Stimulated activated CD4-positive, alpha-beta T cell treated with anti-CD3 and anti-CD28 coated beads, TNF-alpha, amount 100 ng/mL, for 48 hours (primary cell): ENCODE measurements at places on chromosomes 16 and 17.
A peak's percentile ranks its signal among the peaks of the same experiment; 100 is the strongest.

GRCh38 chr17:51154176-51154575 is 817 bp downstream of the NME1 start:
- no peak for DNase-seq

- no peak for DNase-seq
These were observed 4.2 kb downstream of the SMPD3 start for GRCh38 chr16:68444056-68444657.

DNA sequence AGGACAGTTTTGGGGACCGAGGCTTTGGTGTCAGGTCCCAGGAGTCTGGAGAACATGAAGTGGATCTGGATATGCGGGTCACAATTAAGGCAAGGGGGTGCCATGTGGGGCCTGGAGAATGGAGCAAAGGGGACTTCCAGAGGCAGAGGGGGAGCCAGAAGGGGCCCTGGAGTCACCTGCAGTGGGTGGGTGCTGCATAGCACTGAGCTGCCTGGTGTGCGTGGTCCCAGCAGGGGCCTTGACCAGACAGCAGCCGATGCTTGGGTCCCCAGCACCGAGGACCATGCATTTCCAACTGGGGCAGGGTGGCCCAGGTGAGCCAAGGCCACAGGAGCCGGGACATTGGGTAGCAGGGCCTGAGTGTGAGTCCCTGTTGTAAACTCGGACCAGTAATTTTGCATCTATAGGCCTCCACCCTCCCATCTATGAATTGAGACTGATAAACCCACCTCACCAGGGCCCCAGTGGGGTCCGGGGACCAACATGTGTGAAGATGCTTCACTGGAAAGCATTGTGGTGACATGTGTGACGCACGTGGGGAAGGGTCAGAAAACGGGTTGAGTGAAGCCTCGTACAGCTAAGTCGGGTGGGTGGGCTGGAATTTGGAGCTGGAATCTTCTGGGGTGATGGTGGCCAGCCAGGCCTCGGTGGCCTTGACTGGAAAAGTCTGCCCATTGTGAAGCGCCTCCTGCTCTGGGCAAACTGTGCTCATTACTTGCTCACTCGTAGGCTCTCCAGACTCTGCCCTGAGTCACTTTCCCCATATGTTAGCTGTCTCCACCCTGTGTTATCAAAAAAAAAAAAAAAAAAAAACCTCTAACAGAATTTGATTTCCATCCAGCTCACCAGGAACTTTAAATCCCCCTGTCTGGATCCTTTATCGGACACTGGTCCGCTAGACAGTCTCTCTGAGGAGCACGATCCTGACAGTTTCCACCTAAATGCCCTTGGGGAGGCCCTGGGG is 90.5 kb upstream of the ZNF469 start:
- no peak for DNase-seq

GRCh38 chr17:39920218-39921210 is 2.1 kb upstream of the GSDMB start:
- DNase-seq, result peak; percentile 52

DNA sequence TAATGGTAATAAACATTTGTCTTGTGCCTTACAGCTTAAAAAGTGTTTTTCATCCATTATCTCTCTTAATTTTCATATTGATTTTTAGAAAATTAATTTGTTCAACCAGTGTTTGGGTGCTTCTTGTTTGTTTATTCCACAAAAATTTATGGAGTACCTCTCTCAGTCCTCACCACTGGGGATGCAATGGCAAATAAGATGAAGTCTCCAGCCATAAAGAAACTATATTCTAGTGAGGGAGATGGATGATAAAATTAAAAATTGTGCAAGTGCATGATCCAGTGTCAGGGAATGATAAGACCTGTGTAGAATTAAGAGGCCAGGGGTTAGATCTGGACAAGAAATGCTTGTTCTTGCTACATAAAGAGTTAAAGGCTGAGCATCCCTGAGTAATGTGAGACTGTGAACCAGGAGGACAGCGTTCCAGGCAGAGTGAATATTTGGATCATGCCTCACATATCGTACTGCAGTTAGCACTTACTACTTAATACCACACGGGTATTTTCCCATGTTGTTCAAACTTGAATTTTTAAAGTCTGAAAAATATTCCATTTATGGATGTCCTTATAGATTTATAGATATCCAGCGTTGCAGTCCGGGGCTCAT is 535.7 kb upstream of the HSBP1 start:
- no peak for DNase-seq

DNA sequence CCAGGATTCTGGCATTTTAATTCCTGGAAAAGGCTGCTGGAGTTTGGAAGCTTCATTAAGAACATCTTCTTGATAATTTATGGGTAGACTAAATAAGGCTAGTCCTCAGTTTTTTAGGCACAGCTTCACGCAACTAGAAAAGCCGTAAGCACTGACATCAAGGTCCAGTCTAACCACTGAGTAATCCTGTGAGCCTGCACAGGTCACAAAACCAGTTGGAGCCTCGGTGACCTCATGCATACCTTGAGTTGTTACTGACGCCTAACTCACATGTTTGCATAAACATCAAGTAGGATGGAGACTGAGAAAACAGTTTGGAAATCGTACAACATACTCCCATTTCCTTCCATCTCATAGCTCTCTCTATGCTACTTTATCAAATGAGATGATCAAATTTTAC is 63.8 kb upstream of the RCVRN start:
- no peak for DNase-seq
